Keratinocyte (primary cell): ENCODE measurements at places on chromosomes 11 and 22. TPM values are rescaled to one million over a fixed set of nuclear protein-coding genes. Genes with fewer than 3 reads are reported as not detected.

Gene MS4A8
- not detected in 3 replicates for polyA plus RNA-seq

Gene TRPC6
- 0.04 to 0.12 TPM (median 0.04 TPM) in 3 replicates for polyA plus RNA-seq

Gene CALCB
- not detected in 3 replicates for polyA plus RNA-seq

DNA sequence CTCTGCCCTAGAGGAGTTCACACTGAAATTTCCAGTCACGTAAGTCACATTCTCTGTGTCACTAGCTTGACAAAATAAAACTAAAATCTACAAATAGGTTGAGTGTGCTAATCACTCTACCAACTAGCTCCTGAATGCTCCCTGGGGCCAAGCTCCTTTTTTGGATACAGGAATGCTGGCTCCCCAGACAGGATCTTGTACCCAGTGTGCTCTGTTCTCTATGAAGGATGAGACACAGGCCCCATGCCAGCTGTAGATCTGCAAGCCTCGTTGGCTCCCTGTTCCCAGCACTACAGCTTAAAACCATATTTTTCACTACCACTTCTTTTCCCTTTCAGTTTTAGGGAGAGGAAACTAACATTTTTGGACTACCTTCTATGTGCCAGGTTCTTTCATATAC is 3.7 kb upstream of the IPO7 start:
- no peak for DNase-seq

DNA sequence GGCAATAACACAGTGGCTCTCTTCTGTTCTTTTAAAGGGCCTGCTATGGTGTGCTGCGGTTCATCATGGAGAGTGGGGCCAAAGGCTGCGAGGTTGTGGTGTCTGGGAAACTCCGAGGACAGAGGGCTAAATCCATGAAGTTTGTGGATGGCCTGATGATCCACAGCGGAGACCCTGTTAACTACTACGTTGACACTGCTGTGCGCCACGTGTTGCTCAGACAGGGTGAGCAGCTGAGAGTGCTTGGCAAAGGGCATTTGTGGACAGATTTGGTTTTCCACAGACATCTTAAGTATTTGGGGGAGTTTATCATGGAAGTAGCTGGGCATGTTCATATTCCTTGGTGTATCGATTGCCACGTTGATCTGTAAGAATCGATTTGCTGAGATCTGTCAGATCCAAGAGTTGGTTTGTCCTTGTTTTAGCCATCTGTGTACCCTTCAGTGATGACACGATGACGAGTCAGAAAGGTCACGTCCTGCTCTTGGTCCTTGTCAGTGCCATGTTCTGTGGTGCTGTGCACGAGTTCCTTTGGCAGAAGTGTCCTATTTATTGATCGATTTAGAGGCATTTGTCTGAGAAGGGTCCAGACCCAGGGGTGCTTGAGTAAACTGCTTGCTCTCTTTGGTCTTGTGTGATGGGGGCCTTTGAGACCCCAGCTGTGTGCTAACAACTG is 4.8 kb downstream of the RPS3 start:
- DNase-seq = no peak
